Urinary bladder (tissue), 4 donors: ENCODE measurements at places on chromosomes 7 and 10. TPM values are rescaled to one million over a fixed set of nuclear protein-coding genes. Genes with fewer than 3 reads are reported as not detected.

GRCh38 chr7:41010967-41011366 lies 691.9 kb downstream of the INHBA start:
- DNase-seq = no peak

DNA sequence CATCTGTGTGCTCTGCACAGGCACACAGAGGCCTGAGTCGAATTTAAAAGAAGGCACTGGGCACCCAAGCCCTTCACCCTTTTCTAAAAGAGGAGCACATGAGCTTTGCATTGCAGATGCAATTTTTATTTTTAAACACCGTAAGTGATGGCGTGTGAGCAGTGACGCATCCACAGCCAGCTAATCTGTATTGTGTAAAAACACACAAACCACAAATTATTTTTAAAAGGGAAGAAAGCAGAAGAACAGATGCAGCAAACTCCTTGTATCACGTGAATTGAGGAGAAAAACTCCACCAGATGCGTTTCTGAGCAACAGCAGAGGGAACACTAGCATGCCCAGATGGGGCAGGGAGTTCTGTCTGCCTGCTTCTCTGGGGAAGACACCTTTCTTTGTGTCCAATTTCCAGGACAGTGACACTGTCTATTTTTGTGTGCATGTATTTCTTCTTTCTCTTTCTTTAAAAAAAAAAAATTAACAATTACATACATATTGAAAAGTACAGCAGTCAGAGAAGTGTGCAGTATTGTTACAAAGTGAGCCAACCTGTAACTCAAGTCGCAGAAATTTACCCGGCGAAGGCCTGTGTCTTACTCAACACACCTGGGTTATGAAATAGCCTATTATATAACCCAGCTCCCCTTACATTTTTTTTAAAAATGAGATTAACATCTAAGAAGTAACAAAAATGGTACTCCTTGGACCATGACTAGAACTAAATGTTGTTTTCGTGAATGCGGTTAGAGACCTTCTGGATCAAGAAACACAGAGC lies 39.2 kb downstream of the EEPD1 start:
- DNase-seq = no peak

GRCh38 chr7:47536661-47537611 lies 45.0 kb downstream of the TNS3 start:
- DNase-seq = no peak

NCOA4 gene
- 94.8 TPM for polyA plus RNA-seq
